Smooth muscle cell of the pulmonary artery (primary cell): ENCODE measurements at places on chromosomes 1 and 21. TPM values are rescaled to one million over a fixed set of nuclear protein-coding genes. Genes with fewer than 3 reads are reported as not detected.

The CLCNKB gene
- total RNA-seq: 0.07 TPM in 2 replicates

The RYR2 gene
- total RNA-seq: under 0.01 TPM in 1 of 2 replicates, not detected in the other

The AMPD1 gene
- total RNA-seq: not detected in 2 replicates

The CLK2 gene
- 33.0 and 36.0 TPM in 2 replicates for total RNA-seq

The MATN1 gene
- total RNA-seq: 0.20 TPM in 1 of 2 replicates, not detected in the other

The RGS18 gene
- 0.07 TPM in 1 of 2 replicates, not detected in the other for total RNA-seq

The C21orf58 gene
- total RNA-seq: 3.9 and 4.6 TPM in 2 replicates

The EDN2 gene
- total RNA-seq: not detected in 2 replicates

The PTGER3 gene
- total RNA-seq: 2.8 and 16.2 TPM in 2 replicates

The CLDN14 gene
- 0.26 and 1.1 TPM in 2 replicates for total RNA-seq

The DCST1 gene
- total RNA-seq: not detected in 2 replicates

The CCDC185 gene
- not detected in 2 replicates for total RNA-seq

The COL6A1 gene
- 1,943 and 3,346 TPM in 2 replicates for total RNA-seq

The PRXL2B gene
- 15.2 and 16.9 TPM in 2 replicates for total RNA-seq

The WNT9A gene
- total RNA-seq: 0.59 and 1.3 TPM in 2 replicates

The TPTE gene
- not detected in 2 replicates for total RNA-seq

The SAMD13 gene
- total RNA-seq: 0.36 and 0.52 TPM in 2 replicates

The AURKAIP1 gene
- total RNA-seq: 55.5 and 57.1 TPM in 2 replicates

The CELA3B gene
- not detected in 2 replicates for total RNA-seq

The GSTM1 gene
- total RNA-seq: not detected in 2 replicates

The GJA8 gene
- total RNA-seq: not detected in 2 replicates

The AXDND1 gene
- 0.07 TPM in 1 of 2 replicates, not detected in the other for total RNA-seq

The SEMA4A gene
- total RNA-seq: 1.6 and 2.7 TPM in 2 replicates

The IFNLR1 gene
- under 0.01 TPM in 1 of 2 replicates, not detected in the other for total RNA-seq

The ASTN1 gene
- under 0.01 and 0.03 TPM in 2 replicates for total RNA-seq

The ARMH1 gene
- total RNA-seq: 0.91 and 1.3 TPM in 2 replicates

The DNM3 gene
- total RNA-seq: 0.76 and 0.78 TPM in 2 replicates

The TMEM54 gene
- total RNA-seq: 30.8 and 49.7 TPM in 2 replicates

The OR2T33 gene
- not detected in 2 replicates for total RNA-seq

The CAPN2 gene
- 464 and 502 TPM in 2 replicates for total RNA-seq

The EXOC8 gene
- total RNA-seq: 17.2 and 19.0 TPM in 2 replicates

The OR6P1 gene
- not detected in 2 replicates for total RNA-seq

The TMEM79 gene
- total RNA-seq: 2.0 and 2.6 TPM in 2 replicates

The NR1I3 gene
- total RNA-seq: not detected in 2 replicates

The TNFRSF8 gene
- 0.23 TPM in 1 of 2 replicates, not detected in the other for total RNA-seq

The C4BPB gene
- not detected in 2 replicates for total RNA-seq

The SPATC1L gene
- 4.4 and 9.1 TPM in 2 replicates for total RNA-seq

The SLC2A5 gene
- 3.7 and 25.9 TPM in 2 replicates for total RNA-seq

The CSF3R gene
- under 0.01 TPM in 1 of 2 replicates, not detected in the other for total RNA-seq

The VSIG8 gene
- 0.07 TPM in 1 of 2 replicates, not detected in the other for total RNA-seq

The FCRL6 gene
- total RNA-seq: not detected in 2 replicates

The PEAR1 gene
- 12.7 and 15.9 TPM in 2 replicates for total RNA-seq

The ETV3L gene
- not detected in 2 replicates for total RNA-seq

The RBM11 gene
- total RNA-seq: 0.26 TPM in 1 of 2 replicates, not detected in the other

The FAM177B gene
- total RNA-seq: not detected in 2 replicates

The OLIG2 gene
- total RNA-seq: not detected in 2 replicates

The SLC37A1 gene
- 2.2 and 4.8 TPM in 2 replicates for total RNA-seq

The CRP gene
- total RNA-seq: not detected in 2 replicates

The ACTL8 gene
- 0.07 TPM in 1 of 2 replicates, not detected in the other for total RNA-seq

The OPRD1 gene
- total RNA-seq: under 0.01 and 0.13 TPM in 2 replicates

The ILDR2 gene
- total RNA-seq: 0.13 TPM in 1 of 2 replicates, not detected in the other

The HENMT1 gene
- total RNA-seq: 1.9 and 3.4 TPM in 2 replicates
